Bronchial epithelial cell (primary cell): ENCODE measurements at places on chromosomes 5 and 9. TPM values are rescaled to one million over a fixed set of nuclear protein-coding genes. Genes with fewer than 3 reads are reported as not detected.

Gene ABCA2
- 5.5 and 9.9 TPM in 2 replicates for total RNA-seq

- no peak for DNase-seq
Measured at GRCh38 chr5:69004676-69005075, 89.1 kb upstream of the SLC30A5 start.

DNA sequence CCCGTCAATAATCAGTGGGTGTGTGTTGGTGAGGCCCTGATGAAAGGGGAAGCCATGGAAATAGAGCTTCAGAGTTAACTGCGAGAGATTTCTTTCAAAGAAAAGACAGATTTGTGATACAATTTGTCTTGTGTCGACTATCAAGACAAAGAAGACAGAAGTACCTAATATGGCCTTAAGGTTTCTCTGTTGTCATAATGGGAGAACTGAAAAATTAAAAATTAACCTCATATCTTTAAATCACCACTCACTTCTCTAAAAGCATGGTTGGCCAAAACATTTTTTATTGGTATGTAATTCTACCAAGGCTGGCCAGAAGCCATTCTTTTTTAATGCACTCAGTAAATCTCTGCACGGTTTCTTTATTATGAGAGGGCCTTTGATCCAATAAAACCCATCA lies 282.9 kb upstream of the WWC1 start:
- DNase-seq = no peak

- DNase-seq = no peak
Measured at GRCh38 chr5:6899221-6899620, 186.0 kb downstream of the TENT4A start.
